HT-29 (cell line): ENCODE measurements at places on chromosomes 4 and X.

- peak; percentile 52 for DNase-seq
These were observed 95.1 kb downstream of the USP9X start for GRCh38 chrX:41180194-41180908.

GRCh38 chr4:68011684-68012083 is 48.4 kb upstream of the TMPRSS11A start:
- DNase-seq, result no peak

- peak; percentile 23 for DNase-seq
These were observed 58.5 kb downstream of the TEX13C start for GRCh38 chrX:125378205-125378604.

GRCh38 chr4:186727977-186728519 is 4.4 kb upstream of the FAT1 start:
- peak; percentile 63 for DNase-seq

DNA sequence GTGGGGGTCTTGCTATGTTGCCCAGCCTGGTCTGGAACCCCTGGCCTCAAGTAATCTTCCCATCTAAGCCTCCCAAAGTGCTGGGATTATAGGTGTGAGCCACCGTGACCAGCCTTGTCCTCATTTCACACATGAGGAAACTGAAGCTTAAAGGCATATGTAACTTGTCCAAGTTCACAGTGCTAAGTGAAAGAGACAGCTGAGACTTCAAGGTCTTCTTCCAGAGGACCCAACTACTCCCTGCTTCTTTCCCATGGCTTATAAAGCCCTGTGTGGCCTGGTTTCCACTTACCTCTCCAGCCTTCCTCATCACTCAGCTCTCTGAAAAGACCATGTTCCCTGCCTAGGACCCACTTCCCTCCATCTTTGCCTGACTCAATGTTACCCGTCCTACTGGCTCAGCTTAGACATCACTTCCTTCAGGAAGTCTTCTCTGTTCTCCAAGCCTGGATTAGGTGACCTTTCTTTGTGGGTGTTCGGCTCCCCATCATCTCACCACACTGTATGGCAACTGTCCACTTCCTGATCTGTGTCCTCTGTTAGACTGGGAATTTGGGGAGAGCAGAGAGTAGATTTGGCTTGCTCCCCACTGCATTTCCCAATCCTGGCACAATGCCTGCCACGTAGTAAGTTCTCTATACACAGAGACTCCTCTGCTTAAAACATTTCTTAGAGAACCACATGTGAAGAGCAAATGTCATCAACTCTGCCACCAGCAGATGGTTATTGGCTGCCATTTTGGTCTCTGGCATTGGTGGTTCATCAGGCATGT is 30.4 kb upstream of the LAMP2 start:
- DNase-seq, result no peak

- DNase-seq, result peak; percentile 19
These were observed 1138.8 kb downstream of the ARAP2 start for GRCh38 chr4:35105486-35105885.

DNA sequence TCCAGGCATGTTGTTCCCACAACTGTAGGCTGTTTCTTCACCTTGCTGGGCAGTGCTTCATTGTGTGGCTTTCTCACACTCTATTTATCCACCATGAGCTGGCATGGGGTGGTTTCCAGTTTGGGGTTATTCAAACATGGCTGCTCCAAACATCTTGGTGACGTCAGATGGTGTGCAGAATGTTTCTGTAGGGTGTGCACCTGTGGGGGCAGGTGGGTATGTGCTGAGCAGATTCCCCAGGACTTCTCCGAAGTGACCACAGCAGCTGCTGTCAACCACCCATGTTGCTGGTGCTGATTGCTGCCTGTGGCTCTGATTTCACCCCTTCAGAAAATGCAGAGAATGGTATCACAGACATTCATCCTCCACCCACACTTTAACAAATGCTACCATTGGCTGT is 5.0 kb upstream of the PSAPL1 start:
- no peak for DNase-seq

GRCh38 chrX:50871922-50872453 is 38.5 kb upstream of the BMP15 start:
- DNase-seq, result no peak

- DNase-seq, result no peak
These were observed 709.8 kb upstream of the DIAPH2 start for GRCh38 chrX:95974890-95975289.

- no peak for DNase-seq
These were observed 112.9 kb upstream of the C1QTNF7 start for GRCh38 chr4:15314974-15315373.

GRCh38 chr4:121656269-121656641 is 40.5 kb downstream of the ANXA5 start:
- DNase-seq, result peak; percentile 71

- no peak for DNase-seq
These were observed 1383.3 kb upstream of the PCDH7 start for GRCh38 chr4:29336861-29337260.

- DNase-seq, result no peak
These were observed 39.5 kb downstream of the GPC4 start for GRCh38 chrX:133375615-133376340.

DNA sequence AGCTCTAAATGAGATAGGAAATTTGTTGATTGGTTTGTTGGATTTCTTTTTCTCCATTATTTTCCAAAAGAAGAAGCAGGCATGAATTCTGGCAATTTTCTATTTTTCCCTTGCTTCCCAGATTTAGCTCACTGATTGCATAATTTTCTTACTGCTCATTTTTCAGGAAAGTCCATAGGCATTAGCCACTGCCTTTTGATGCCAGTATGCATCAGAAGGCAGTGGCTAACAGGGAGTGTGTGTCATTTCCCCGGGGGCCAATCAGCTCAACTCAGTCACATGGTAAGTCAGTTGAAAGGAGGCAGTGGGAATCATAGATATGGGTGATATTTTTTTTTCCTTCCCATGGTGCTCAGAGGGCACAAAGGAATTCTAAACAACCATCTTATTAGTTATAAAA is 156.7 kb downstream of the TRIML1 start:
- no peak for DNase-seq

DNA sequence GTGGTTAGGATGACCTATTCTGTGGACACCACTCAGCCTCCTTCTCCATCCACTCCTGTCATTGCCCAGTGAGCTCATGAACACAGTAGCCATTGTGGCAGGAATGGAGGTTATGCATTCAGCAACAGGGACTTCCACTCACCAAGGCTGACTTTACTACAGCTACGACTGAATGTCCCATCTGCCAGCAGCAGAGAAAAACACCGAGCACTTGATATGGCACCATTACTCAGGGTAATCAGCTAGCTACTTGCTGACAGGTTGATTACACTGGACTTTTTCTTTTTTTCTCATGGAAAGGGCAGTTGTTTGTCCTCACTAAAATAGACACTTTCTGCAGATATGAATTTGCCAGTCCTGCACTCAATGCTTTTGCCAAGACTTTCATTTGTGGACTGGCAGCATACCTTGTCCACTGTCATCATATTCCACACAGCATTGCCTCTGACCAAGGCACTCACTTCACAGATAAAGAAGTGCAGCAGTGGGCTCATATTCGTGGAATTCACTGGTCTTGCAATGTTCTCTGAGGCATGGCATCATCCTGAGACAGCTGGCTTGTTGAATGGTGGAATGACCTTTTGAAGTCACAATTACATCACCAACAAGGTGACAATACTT is 37.3 kb upstream of the UGT2B4 start:
- DNase-seq, result no peak

DNA sequence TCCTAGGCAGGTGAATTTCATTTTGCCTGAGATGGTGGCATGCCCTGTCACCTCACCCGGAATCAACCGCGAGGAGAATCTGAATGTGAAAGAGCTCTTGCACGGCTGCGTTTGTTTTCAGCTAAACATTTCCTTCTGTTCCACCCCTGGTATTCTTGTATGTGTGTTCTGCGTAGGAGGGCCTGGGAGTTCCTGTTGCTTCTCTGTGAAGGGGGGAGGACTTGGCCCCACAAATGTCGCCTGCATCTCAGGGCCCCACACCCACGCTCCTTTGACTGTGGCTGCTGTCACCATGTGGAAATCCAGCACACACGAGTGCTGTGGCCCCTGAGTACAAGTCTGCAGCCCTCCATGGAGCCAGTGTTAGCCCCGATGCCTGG is 45.8 kb upstream of the CLCN4 start:
- no peak for DNase-seq

- DNase-seq, result no peak
These were observed 170.8 kb downstream of the TLL1 start for GRCh38 chr4:166043801-166044200.

GRCh38 chr4:39533541-39533940 is 6.3 kb upstream of the UGDH start:
- no peak for DNase-seq

GRCh38 chrX:119736206-119736764 is 22.1 kb upstream of the SOWAHD start:
- no peak for DNase-seq

DNA sequence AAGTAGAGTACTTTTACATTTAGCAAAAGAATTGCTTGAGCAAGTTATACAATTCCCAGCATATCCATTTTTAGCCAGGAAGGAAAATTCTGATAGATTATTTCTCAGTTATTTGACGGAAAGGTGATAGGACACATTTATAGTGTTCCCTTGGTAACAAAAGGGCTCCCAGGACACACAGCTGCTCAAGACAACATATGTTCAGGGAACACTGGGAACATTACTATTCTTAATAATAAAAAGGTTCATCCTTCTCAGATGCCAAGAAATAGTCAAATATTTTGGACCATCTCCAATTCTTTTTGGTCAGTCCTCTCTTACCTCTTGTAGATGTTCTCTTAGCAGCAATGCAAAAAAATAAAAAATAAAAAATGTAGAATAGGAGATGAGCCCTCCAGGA is 66.8 kb upstream of the SMAD1 start:
- no peak for DNase-seq

DNA sequence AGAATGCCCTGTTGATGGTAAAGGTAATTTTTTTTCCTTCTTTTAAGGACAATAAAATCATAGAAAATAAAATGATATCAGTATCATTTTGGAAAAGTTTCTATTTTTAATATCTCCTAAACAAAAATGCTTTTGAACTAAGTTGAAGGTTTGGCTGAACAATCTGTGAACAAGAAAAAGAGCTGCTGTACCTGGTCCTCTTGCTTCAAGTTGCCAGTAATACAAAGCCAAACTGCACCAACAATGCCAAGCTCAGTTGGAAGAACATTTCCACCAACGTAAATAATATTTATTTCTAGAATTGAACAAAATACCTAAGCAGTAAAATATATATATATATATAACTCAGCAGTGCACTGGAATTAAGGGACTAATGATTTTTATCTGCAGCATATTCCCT is 132.8 kb downstream of the CAMK2D start:
- DNase-seq, result no peak

GRCh38 chr4:185965426-185966384 is 103.3 kb upstream of the TLR3 start:
- DNase-seq, result no peak

GRCh38 chr4:162683659-162684370 is 482.9 kb downstream of the NAF1 start:
- peak; percentile 39 for DNase-seq

- no peak for DNase-seq
These were observed 65.4 kb downstream of the CXXC4 start for GRCh38 chr4:104429150-104429741.

- no peak for DNase-seq
These were observed 1235.0 kb upstream of the TENM3 start for GRCh38 chr4:181008164-181008563.

- no peak for DNase-seq
These were observed 10.1 kb upstream of the MAP7D3 start for GRCh38 chrX:136261321-136261720.

GRCh38 chrX:129845616-129846190 is 2.0 kb upstream of the ZDHHC9 start:
- DNase-seq, result peak; percentile 82

GRCh38 chr4:88791274-88791673 is 93.6 kb upstream of the NAP1L5 start:
- peak; percentile 49 for DNase-seq

GRCh38 chr4:12729384-12729783 is 754.8 kb downstream of the RAB28 start:
- peak; percentile 39 for DNase-seq

- no peak for DNase-seq
These were observed 1258.4 kb downstream of the FAM133A start for GRCh38 chrX:94932278-94932965.

- DNase-seq, result no peak
These were observed 71.1 kb downstream of the NYX start for GRCh38 chrX:41518127-41518840.

GRCh38 chrX:65862638-65863037 is 177.2 kb downstream of the VSIG4 start:
- DNase-seq, result no peak

- peak; percentile 84 for DNase-seq
These were observed at the start of gene KIAA0232 for GRCh38 chr4:6782147-6782845. Gene KIAA0232 (plus strand): TSS chr4:6782727. CDS start chr4:6824454, 41,727 bp downstream.

DNA sequence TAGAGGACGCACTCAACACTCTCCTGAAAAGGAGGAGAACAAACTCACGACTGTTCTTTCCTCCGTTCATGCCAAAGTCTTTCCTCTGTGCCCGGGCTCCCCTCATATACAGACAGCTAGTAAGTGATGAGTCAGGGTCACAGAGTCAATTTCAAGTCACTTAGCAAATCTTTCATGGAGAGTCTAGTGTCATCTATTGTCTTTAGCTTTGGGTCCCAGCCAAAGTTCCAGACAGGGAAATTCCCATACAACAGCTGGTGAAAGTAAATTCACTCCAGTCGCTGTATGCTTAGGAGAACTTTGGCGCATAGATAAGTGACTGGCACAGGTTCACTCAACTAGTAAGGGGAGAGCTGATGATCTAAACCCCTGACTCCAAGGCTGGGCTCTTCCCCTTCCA is 226.5 kb downstream of the MID1 start:
- DNase-seq, result no peak

DNA sequence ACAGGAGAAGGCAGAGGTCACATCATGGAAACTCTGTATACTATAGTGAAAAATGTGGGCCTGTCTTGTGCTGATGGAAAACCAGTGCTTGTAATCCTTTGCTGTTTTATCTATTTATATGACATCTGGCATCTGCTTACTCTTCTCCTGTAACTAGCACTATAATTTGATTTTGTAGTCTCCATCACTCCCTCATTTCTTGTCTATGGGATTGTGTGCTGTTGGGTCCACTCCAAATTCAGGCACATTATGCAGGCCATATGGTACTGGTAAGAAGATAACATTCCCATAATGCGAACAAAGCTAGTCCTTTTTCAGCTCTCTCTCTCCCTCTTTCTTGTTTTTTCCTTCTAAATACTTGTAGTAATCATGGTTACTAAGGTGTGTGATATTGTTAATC is 581.2 kb upstream of the IGFBP7 start:
- DNase-seq, result no peak

DNA sequence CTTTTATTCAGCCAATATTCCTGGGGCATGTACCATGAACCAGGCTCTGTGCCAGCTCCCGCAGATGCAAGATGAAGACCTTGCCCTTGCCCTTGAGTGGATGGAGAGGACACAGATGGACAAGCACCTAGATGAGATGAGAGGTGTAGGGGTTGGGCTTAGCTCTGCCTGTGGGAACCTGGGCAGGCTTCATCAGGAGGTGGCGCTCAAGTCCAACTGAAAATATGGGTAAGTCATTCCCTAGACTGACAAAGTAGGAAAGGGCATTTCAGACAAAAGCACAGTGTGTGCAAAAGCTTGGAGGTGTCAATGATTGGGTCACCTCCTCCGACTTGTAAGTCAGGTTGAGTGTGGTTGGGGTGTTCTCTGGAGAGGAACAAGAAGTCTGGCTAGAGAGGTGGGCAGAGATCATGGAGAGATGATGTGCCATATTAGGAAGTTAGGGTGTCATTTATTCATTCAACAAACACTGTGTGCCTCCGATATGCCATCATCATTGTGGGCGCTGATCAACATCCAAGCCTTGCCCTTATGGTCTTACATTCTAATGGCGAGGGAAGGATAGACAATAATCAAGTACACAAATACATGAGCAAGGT is 64.6 kb downstream of the ANAPC4 start:
- peak; percentile 66 for DNase-seq
